Activated naive CD4-positive, alpha-beta T cell treated with anti-CD3 and anti-CD28 coated beads for 36 hours (primary cell): ENCODE measurements at places on chromosomes 1 and 21. TPM values are rescaled to one million over a fixed set of nuclear protein-coding genes. Genes with fewer than 3 reads are reported as not detected.

DNA sequence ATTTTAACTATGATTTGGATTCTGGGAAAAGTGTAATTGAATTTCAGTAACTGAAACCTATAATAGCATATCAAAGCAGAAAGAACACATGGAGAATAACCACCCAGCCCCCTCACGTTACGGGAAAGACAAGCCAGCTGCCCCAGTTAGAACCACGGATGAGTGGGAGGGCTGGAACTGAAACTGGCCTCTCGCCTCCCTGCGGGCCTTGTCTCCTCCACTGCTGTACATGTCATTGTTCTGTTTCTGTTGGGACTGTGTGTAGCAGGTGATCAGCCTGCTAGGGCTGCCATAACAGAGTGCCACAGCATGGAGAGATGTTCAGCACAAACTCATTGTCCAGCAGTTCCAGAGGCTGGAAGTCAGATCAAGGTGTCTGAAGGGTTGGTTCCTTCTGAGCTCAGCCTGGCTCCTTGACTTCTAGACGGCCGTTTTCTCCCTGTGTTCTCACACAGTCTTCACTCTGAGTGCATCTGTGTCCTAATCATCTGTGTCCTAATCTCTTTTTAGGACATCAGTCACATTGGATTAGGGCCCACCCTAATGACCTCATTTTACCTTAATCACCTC is 52.4 kb downstream of the MAP3K21 start:
- H3K4me3 ChIP-seq = no peak overlapping the region
- H3K4me1 ChIP-seq = no peaks in the 10 kb centered on the region
- no peak for DNase-seq
- H3K27ac ChIP-seq = no peak overlapping the region
- no peaks in the 10 kb centered on the region for H3K27me3 ChIP-seq

Gene DYNLT4
- total RNA-seq = 0.67 TPM

Gene KCNJ9
- total RNA-seq = not detected

DNA sequence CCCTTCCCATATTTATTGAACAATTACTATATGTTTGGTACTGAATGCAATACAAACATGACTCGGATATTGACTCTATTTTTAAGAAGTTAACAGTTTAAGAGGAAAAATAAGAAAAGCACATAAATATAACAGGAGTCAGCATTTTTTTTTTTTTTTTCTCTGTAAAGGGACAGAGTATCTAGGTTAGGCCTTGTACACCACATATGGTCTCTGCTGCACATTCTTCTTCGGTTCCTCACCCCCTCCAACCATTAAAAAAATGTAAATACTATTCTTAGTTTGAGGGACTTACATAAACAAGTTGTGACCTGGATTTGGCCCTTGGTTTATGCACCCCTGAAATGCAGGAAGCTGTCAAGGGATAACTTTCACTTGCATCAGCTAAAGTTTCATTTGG is 40.4 kb downstream of the PHC2 start:
- H3K4me1 ChIP-seq = no peaks in the 10 kb centered on the region
- DNase-seq = no peak
- H3K36me3 ChIP-seq = no peaks in the 10 kb centered on the region
- no peaks in the 10 kb centered on the region for H3K27me3 ChIP-seq
- H3K4me3 ChIP-seq = no peak overlapping the region
- H3K27ac ChIP-seq = no peak overlapping the region

- no peak overlapping the region for H3K27ac ChIP-seq
- peak; percentile 2 for DNase-seq
- H3K36me3 ChIP-seq = no peaks in the 10 kb centered on the region
These were observed 48.5 kb downstream of the WNT9A start for GRCh38 chr1:227899141-227899819.

GRCh38 chr1:201655910-201656309 is 117.0 kb downstream of the NAV1 start:
- H3K27ac ChIP-seq = no peak overlapping the region
- H3K4me1 ChIP-seq = no peaks in the 10 kb centered on the region
- no peaks in the 10 kb centered on the region for H3K36me3 ChIP-seq
- H3K4me3 ChIP-seq = no peak overlapping the region
- DNase-seq = no peak
- H3K27me3 ChIP-seq = peaks cover 7% of the 10 kb centered on the region

Gene DNM3
- total RNA-seq = 0.98 TPM

Gene NHLH1
- not detected for total RNA-seq

GRCh38 chr1:155932487-155932886 is 1.7 kb downstream of the KHDC4 start:
- H3K27me3 ChIP-seq = no peaks in the 10 kb centered on the region
- peaks cover 41% of the 10 kb centered on the region for H3K36me3 ChIP-seq
- H3K4me3 ChIP-seq = peak overlapping the region; percentile 56
- H3K27ac ChIP-seq = no peak overlapping the region
- peaks cover 40% of the 10 kb centered on the region for H3K4me1 ChIP-seq
- DNase-seq = no peak

DNA sequence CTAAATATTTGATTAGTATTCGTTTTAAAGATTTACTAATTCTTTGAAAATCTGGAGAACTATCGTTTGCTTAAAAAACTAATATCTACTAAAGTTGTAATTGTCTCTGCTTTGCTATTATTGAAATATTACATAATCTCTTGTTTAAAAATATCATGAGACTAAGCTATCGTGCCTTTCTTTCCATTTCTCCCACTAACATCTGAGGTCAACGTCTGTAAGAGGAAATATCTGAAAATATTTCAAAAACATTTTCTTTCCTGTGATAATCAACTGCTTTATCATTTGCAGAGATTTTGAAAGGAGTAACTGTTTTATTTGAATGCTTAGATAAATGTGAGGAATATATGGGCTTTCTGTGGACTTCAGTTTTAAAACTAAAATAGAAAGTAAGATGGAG is 694.1 kb downstream of the USP25 start:
- H3K4me1 ChIP-seq = no peaks in the 10 kb centered on the region
- no peak overlapping the region for H3K27ac ChIP-seq
- H3K36me3 ChIP-seq = no peaks in the 10 kb centered on the region
- no peak for DNase-seq

Gene ATP6V1G3
- not detected for total RNA-seq

Gene B3GALT6
- 9.9 TPM for total RNA-seq

DNA sequence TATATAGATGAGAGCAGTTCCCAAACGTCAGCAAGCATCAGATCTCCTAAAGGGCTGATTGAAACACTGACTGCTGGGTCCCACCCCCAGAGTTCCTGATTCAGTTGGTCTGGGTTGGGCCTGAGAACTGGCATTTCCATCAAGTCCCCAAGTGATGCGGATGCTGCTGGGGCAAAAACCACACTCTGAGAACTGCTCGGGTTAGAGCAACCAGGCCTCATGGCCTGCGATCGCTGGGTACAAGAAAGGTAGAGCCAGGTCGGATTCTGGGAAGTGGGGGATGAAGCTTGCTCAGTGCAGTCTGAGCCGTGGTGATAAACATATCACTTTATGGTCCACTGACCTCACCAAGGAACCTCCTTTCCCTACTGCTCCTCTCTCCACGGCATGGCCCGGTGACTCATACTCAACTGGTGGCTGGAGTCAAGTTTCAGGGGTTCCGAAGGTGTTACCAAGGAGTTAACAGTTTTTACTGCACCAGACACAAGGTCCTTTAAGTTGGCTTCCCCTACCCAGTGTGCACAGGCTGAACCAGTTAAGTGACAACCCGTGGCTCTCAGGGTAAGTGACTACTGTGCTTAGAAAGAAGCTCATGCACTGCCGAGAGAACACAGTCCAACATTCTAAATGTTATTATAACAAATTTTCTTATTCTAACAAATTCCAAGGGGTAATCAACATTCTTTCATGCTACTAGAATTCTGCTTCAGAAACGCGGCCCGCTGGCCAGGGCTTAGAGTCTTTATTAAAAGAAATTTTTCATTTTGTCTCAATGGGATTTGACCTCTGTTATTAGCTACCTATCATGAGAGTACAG is 153.5 kb downstream of the TGFBR3 start:
- H3K27me3 ChIP-seq = no peaks in the 10 kb centered on the region
- DNase-seq = peak; percentile 24
- peaks cover 7% of the 10 kb centered on the region for H3K36me3 ChIP-seq
- no peak overlapping the region for H3K4me3 ChIP-seq
- peak overlapping the region; percentile 64 for H3K27ac ChIP-seq
- H3K4me1 ChIP-seq = peaks cover 30% of the 10 kb centered on the region

GRCh38 chr1:17573518-17574041 is 34.1 kb downstream of the ARHGEF10L start:
- no peak for DNase-seq
- no peaks in the 10 kb centered on the region for H3K4me1 ChIP-seq
- no peak overlapping the region for H3K4me3 ChIP-seq
- H3K36me3 ChIP-seq = no peaks in the 10 kb centered on the region
- H3K27ac ChIP-seq = no peak overlapping the region

DNA sequence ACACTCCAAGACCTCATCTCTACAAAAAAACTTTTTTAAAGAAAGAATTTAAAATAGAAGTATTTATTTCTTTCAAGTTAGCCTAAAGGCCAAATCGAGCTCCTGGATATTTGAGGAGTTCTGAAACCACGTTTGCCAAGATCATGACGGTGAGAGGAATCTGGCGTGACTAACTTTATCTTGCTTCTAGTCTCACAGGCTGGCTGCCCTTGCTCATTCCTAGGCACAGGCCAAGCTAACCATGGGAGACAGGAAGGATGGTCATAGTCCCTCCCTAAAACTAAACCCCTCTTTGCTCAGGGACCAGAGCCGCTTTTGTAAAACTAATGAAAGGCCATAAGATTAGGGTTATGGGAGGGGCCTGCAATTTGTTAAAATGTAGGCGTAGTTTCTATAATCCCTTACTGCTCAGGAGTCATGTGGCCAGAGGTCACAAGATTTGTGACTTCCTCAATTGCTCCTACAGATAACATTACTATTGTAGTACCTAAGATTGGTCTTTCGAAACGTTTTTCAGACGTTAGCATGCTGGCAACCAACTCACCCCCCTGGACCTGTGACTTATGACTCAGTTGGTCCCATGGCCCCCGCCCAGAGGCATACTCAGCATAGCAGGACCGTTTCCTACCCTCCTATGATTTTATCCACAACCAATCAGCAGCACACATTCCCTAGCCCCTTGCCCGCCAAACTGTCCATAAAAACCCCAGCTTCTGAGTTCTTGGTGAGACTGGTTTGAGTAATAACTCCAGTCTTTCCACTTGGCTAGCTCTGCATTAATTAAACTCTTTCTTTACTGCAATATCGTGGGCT is 425.0 kb downstream of the SMYD3 start:
- H3K4me1 ChIP-seq = no peaks in the 10 kb centered on the region
- no peaks in the 10 kb centered on the region for H3K27me3 ChIP-seq
- peaks cover 11% of the 10 kb centered on the region for H3K36me3 ChIP-seq
- no peak for DNase-seq
- H3K4me3 ChIP-seq = no peak overlapping the region
- no peak overlapping the region for H3K27ac ChIP-seq

DNA sequence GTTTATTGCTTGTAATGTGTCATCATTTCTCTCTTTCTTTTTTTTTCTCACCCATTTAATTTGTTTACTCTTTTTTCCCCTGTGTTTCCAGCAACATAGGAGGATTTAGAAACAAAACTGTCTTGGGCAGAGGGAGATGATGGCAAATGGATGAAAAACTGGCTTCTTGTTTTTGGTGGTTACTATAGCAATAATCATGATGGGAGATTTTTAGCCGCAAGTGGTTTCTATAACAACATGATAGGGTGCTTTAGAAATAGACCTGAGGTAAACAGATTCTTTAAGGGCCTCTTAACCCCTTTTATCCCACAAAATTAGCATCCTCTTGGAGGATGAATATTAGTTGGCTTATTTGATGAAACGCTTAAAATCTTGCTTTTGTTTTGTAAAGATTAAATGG is 51.6 kb downstream of the CRB1 start:
- H3K4me3 ChIP-seq = no peak overlapping the region
- no peak for DNase-seq
- no peaks in the 10 kb centered on the region for H3K27me3 ChIP-seq

- H3K27me3 ChIP-seq = no peaks in the 10 kb centered on the region
- H3K4me1 ChIP-seq = peaks cover 8% of the 10 kb centered on the region
These were observed 30.3 kb upstream of the NUF2 start for GRCh38 chr1:163291461-163291860.

Gene UBE4B
- total RNA-seq = 20.1 TPM

DNA sequence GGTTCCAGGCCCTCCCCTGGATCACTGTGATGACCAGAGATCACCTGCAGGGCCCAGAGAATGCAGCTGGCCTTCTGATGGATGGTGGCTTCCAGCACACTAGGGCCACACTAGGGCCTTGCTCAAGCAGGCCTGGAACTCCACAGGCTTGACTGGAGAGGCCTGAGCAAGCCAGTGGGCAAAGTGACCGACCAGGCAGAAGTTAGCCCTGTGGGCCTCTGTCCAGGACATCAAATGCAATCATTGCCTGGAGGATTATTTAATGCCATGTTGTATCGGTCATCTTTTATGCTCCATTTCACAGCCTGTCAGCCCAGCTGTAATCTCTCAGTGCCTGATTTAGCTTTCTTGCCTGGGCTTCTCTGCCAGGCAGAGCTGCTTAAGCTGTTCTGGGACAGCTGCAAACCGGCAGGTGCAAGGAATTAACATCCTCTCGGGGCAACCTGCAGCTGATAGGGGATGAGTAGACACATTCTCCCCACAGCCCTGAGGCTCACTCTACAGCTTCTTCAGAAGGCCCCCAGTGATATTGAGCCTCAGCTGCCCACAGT is 17.7 kb downstream of the NENF start:
- H3K4me1 ChIP-seq = no peaks in the 10 kb centered on the region
- no peak overlapping the region for H3K27ac ChIP-seq
- H3K36me3 ChIP-seq = no peaks in the 10 kb centered on the region
- H3K4me3 ChIP-seq = no peak overlapping the region

DNA sequence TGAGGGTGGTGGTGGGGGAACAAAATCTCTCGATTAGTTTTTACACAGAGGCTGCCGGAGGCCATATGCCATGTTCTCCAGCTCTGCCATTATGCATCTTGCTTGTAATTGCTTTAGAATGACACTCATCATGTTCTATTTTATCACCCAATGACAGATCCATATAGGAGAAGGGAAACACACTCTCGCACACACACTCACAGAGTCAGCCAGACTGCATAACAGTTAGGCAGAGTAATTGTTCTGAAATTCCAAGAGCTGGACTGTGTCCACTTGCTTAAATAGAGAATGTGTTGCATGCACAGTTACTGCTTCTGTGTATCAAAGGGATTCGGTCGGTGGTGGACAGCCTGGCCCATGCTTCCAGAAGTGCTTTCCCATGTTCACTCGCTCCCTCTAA is 30.6 kb downstream of the KCND3 start:
- H3K27ac ChIP-seq = no peak overlapping the region
- DNase-seq = no peak
- no peaks in the 10 kb centered on the region for H3K4me1 ChIP-seq
- peaks cover 20% of the 10 kb centered on the region for H3K27me3 ChIP-seq
